ENCODE measurements at places on chromosomes 6 and 20.

- DNase-seq: no peak
These were observed 8.8 kb downstream of the PKIG start for GRCh38 chr20:44590980-44591778.

DNA sequence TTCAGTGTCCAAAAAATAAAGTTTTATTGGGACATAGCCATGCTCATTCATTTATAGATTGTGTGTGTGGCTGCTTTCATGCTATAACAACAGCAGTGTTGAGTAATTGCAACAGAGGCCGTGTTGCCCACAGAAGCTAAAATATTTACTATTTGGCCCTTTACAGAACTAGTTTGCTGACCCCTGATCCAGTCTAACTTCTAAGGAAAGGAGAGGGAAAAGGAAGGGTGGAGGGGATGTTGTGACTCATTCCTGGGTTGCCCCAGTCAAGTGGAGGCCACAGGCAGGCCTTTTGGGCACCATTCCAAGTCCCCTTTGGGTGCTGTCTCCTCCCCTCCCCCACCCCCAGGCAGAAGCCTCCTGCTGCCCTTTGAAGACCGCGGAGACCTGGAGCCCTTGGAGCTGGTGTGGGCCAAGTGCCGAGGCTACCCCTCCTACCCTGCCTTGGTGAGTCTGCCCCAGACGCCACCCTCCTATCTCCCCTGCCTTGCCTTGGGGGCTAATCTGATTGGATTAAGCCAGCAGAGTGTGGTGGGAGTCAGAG, 28.4 kb downstream of the BRPF3 start:
- DNase-seq: no peak

DNA sequence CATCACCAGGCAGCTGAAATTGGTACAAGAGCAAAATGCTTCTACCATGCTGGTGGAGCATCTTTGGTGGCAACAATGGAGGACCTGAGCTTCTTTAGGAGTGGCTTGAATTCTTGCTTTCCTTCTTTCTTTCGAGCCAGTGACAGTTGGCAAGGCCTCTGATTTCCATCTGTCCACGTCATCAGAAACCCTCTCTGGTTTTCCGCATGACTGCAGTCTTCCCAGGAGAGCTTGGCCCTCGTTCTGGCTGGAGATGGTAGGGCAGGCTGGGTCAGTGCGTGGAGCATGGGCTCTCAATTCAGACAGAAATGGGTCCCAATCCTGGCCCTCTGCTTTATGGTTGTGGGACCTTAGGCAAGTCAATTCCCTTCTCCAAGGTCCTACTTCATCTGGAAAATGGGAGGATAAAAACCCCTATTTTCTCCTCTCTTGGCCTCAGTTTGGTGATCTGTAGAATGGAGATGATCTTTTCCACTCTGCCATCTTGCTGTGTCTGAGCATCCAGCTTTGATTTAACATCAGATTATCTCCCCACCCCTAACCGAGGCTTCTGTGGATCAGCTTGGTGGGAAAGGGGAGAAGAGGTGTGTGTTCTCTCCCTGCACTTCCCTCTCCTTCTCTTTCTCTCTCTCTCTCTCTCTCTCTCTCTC, 3.6 kb upstream of the BPIFB1 start:
- DNase-seq: no peak

DNA sequence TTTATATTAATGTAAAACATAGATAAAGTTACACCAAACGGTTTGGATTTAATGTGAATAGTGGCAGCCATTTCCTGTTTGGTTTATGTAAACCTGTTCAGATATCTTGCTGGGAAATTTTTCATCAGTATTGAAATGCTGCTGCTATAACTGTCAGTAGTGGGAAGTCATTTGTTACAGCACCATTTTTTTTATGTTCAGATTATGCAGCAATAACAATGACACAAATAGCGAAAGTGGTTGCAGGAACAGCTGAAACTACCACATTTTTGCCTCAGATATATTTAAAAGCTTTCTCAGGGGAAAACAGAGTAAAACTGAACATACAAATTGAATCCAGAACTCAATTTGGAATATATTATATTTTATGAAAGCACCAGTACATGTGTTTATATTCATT, 128.8 kb upstream of the SIM1 start:
- no peak for DNase-seq

DNA sequence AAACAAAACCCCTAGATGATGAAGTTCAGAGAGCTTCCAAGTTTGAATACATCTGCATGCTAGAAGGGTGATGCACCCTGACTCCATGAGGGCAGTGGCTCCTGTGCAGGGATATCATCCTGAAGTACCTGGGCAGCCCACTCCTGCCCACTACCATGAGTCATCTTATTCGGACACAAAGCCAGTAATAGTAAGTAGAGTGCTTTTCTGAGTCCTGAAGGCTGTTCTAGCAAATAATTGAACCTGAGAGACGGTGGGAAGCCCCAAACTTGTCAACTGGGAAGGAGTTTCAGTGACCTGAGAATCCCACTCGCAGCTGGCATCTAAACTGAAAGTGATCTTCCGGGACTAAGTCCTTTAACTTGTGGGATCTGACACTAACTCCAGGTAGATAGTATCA, 152.9 kb upstream of the COL21A1 start:
- no peak for DNase-seq

DNA sequence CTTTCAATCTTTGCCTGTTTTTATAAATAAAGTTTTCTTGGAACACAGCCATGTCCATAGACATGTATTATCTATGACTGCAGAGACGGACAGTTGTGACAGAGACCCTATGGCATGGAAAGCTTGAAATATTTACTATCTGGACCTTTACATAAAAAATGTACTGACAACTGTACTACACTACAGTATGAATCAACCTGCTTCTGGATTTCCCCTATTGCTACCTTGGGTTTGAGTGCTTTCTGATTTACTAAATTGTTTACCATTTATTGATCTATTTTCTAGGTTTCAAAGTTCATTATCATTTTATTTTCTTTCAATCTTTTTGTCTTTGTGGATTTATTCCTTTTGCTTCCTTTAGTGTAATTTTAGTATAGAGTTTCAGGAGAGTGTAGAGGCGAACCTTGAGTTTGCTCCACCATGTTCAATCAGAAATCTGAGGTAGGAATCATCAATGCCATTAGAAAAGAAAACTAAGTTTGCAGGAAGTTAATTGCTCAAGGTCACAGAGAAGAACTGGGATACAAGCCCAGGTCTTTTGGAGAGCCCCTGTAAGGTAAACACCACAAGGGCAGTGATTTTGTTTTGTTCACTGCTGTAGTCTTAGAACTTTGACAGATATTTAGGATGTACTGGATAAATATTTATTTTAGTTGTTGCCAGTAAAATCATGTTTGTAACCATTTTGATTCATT, 352.8 kb upstream of the SYNCRIP start:
- no peak for DNase-seq

GRCh38 chr20:38559764-38560163, 21.2 kb upstream of the ADIG start:
- DNase-seq: no peak

- DNase-seq: no peak
These were observed at the start of gene ZFP57 for GRCh38 chr6:29680904-29681303. Gene ZFP57, minus strand, starts transcription at chr6:29681152. Its CDS starts 4,149 bp downstream, at chr6:29677003.

GRCh38 chr20:23446505-23446904, 6.2 kb downstream of the CST11 start:
- peak; percentile 31 for DNase-seq

- DNase-seq: no peak
These were observed 44.8 kb downstream of the MEP1A start for GRCh38 chr6:46838033-46838432.

DNA sequence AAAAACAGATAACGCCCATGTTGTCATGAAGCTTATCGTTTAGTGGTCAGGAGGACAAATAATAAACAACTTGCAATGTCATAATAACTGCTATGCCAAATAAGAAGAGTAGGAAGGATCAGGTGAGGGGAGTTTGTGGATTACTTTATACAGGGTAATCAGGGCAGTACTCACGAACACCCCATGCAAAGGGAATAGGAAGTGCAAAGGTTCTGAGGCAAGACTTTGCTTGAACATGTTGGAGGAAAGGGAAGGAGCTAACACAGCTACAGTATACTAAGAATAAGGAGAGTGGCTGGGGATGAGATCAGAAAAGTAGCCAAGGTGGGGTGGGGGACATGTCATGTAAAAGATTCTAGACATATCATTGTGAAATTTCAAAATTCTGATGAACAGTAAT, 292.0 kb upstream of the RUNX2 start:
- DNase-seq: no peak

DNA sequence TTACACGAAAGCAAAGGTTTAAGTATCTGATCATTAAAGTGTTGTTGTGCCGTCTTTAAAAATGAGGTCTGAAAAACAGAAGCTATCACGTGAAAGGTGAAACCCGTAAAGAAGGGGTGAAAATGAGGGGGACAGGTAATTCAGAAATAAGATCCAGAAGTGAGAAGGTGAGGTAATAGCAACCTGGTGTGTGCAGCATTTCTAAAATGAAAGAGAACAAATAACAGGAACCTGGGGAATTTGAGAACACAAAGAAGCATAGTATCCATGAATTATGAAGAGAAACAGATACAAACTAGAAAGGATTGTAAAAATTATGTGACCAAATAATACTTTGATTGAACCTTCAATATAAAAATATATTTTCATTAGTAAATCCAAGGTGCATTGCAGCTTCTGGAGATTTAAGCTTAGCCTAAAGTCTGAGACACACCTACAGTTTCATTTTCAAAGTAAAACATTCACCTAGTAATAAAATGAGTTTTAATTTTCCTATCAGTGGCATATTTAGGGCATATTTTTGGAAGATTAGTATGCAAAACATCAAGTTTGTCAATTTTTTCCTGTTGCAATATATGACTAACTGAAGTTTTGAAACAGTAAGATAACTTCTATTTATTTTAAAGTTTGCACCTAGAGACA, 1.4 kb downstream of the HEY2 start:
- no peak for DNase-seq
